ENCODE measurements at places on chromosomes 5 and 9.

- DNase-seq, result no peak
Observed at GRCh38 chr5:116242343-116242742, 157.5 kb downstream of the COMMD10 start.

DNA sequence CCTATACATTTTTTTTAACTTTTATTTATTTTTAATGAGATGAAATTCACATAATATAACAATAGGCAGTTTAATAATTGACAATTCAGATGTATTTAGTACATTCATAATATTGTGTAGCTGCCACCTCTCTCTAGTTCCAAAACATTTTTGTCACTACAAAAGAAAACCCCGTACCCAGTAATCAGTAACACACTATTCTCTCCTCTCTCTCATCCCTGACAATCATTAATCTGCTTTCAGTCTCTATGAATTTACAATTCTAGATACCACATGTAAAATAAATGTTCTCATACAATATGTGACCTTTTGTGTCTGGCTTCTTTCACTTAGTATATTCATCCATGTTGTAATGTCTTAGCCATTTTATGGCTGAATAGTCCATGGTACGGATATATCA is 244.8 kb upstream of the DMRT1 start:
- no peak for DNase-seq

DNA sequence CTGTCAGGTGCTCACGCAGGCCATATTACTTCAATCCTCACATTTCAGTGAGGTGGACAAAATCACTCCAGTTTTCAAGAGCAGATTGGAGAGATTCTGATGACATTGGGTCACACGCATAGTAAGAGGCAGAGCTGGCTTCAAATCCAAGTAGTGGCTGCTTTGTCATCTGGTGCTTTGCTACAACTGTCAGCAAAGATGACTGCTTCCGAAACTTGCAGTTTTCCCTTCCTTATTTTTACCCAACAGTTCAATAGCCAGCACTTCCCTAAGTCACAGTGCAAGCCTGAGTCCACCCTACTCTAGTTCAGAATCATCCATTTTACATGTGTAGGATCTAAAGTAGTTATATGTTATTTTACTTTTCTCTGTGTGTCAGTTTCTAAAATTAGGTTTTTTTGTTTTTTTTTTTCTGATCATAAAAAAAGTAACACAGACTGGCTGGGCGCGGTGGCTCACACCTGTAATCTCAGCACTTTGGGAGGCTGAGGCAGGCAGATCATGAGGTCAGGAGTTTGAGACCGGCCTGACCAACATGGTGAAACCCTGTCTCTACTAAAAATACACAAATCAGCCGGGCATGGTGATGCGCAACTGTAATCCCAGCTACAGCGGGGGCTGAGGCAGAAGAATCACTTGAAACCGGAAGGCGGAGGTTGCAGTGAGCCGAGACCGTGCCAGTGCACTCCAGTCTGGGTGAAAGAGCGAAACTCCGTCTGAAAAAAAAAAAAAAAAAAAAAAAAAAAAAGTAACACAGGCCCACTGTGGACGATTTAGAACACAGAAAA is 49.6 kb downstream of the ANKDD1B start:
- DNase-seq, result no peak

DNA sequence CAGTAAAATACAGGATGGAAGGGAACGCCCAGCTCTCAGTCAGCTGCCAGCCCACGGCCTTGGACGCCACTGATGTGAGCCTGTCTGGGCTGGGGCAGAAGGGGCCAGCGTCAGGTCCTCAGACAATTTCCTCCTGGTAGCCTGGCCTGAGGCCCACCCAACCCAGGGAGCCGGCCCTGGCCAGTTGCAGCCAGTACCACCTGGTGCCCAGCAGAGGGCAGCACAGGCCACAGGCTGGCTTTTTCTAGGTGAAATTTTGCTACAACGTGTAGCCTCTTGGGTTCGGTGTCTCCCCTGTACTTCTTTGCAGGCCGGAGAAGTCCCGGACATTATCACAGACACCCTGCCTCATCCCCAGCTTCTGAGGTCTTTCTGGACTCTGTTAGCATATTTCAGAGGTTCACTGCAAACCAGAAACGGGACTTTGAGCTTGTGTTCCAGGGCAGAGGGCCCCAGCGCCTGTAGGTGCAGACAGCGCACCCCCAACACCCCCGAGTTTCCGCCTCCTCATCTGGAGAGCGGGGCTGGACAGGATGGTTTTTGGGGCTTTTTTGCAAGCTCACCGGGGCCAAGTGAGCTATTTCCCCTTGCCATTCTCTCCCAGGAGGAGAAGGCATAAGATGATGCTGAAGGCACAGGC is 45.9 kb upstream of the KCNMB1 start:
- peak; percentile 45 for DNase-seq

DNA sequence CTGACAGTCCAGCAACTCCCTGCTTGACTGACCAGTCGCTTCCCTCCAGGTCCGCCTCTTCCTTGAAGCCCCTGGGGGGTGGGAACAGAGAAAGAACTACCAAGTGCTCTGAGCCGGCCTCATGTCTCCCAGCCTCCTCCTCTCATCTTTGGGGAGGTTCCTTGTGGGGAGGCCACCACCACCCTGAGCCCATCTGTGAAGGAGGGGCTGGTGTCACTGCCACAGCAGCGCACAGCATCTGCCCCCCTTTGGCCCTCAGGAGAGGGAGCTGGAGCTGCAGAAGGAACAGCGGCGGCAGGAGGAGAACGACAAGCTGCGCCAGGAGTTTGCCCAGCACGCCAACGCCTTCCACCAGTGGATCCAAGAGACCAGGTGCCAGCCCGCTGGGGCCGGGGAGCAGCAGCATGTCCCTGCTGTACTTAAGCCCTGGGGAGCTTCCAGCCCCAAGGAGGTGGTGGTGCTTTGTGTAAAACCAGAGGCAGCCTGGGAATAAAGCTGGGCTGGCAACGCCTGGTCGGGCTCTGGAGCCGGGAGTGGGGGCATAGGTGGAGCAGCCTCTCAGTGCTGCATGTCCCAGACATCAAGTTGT is 29.4 kb downstream of the DYNC2I2 start:
- DNase-seq, result no peak

DNA sequence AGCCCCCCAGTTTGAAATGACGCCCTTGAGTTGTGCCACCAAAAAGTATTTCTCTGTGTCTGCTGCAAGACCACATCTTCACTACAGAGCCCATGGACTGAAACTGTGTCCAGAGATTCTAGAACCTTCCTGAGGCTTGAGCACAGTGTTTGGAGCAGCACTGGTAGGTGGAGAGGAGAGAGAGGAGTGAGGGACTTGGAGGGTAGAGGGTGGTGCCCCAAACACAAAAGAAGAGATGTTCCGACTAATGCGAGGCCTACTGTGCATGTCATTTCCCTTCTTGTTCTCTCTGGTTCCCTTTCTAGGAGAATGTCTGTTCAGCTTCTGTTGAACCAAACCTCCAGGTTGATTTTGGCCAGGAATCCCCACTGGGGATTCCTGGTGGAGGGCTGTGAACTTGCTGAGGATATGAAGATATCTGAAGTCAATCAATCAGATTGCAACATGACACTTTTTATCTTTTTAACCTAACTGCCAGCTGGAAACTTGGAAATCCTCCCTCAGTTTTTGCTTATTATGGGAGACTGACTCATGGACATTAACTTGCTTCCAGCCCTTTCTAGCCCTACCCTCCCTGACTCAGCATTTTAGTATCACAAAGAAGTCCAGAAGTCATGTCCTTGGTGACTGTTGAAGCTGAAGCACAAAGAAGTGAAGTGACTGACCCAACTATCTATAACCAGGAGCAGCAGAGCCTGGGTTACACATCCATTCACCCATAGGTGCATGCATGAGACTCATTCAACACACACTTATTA is 154.5 kb downstream of the NR3C1 start:
- DNase-seq, result no peak

GRCh38 chr5:127599847-127600246 is 49.0 kb upstream of the CTXN3 start:
- DNase-seq, result no peak

- DNase-seq, result no peak
Observed at GRCh38 chr5:150234576-150235499, 45.0 kb downstream of the SLC6A7 start.

DNA sequence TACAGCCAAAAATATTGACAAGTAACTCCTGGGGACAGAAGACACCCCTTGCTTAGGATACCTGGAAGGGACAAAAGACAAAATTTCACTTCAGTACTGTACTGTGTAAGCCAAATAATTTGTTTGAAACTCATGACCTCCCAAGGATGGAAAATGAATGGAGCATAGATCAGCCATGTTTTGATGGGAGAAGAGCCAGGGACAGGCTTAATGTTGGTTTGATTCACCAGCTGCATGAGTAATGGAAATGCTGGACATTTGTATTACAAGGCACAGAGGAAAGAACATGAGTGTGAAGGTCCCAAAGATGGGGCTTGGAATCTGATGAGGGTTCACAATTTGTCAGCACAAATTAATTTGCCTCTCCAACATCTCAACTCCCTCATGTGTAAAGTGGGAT is 122.8 kb downstream of the ENC1 start:
- DNase-seq, result no peak

- DNase-seq, result no peak
Observed at GRCh38 chr9:77582961-77583576, 65.1 kb downstream of the GNA14 start.

DNA sequence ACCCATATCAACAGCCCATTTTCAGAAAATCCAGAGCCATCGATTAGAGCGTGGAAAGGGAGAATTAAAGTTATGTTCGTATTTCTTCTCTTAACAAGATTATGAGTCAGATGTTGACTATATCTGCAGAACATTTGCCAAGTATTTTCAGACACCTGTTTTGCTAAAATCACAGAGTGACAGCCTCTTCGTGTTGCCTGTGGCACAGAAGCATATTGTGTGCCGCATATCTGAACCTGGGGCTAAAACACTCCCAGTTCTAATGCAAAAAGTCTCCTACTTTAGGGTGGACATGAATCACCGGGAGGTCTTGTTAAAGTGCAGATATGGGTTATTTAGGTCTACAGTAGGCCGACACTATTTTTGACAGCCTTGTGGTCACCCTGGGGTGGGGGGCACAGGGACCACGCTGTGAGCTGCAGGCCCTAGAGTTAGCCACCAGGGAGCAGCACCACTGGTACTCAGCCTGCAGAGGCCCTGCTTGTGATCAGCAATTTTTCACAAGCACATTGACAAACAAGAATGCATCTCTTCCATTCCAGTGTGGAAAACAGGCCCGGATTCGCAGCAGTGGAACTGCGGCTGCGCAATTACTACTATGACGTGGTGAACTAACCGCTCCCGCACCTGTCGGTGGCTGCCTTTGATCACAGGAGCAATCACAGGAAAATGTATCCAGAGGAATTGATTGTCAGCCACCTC is 93.5 kb downstream of the SYK start:
- no peak for DNase-seq

DNA sequence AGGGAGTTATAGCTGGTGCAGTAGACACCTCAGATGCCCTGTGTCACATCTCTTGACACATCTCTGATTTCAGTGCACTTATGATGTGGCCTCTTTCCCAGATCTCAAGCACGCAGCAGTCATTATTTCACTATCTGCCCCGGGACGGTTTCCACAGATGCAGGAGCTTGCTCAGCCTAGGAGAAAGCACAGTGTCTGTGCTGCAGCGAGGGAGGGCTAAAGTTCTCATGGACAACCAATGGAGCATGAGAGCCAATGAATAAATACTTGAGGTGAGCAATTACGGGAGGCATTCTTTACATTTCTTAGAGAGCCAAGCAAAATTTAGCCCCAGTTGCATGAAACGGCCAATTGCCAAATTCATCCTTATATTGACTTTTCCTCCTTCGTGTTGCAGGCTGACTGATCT is 7.4 kb upstream of the MOB3B start:
- DNase-seq, result no peak

DNA sequence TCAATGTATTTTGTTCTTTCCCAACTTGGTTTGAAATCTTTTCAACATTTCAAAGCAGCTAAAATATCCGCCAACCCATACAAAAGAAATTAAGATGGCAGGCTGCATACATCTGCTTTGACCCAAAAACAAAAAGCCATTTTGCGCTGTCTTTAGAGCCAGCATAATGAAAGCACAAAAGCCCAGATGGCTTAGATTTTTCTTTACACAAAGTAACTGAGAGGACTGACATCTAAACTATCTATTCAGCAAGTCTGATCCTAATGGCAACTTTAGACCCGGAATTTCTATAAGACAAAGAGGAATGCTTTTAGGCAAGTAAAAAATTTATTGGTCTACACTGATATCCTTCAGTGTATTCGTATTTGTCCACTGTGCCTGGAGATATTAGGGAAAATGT is 86.3 kb downstream of the MYO10 start:
- DNase-seq, result no peak

- DNase-seq, result no peak
Observed at GRCh38 chr9:27377147-27377807, 80.3 kb upstream of the EQTN start.

DNA sequence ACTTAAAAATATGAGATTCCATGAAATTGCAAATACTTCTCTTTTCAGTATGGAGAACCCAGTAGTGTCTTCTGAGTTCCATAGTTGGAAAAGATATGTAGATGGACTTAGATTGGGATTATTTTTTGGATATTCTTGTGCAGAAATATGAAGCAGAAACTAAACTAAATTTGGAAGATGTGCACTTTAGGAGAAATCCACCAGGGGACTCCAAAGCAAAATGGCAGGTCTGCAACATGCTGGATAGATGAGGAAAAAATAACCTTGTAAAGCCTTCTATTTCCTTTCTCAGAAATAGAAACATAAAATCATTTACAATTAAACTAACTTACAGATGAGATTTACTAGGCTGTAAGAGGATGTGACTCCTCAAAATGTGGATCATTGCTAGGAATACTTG is 49.2 kb upstream of the MINAR2 start:
- no peak for DNase-seq

DNA sequence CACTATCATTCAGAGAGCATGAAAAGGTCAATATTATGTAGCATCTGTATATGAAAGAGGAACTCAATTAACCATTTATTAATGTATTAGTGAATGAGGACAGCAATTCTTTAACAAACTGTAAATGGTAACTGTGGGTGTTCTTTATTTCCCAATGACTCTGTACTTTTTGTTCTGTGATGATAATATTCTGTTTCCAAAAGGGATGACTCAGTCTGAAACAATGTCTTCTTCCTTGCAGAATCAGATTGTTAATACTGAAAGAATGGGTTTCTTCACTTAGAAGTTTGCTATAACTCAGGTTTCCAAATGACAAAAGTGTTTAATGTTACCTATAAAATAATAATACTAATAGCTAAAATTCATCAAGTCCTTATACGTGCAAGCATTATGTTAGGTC is 1518.7 kb upstream of the WWC1 start:
- DNase-seq, result no peak

GRCh38 chr9:110081395-110081794 is 126.6 kb downstream of the C9orf152 start:
- DNase-seq, result no peak

DNA sequence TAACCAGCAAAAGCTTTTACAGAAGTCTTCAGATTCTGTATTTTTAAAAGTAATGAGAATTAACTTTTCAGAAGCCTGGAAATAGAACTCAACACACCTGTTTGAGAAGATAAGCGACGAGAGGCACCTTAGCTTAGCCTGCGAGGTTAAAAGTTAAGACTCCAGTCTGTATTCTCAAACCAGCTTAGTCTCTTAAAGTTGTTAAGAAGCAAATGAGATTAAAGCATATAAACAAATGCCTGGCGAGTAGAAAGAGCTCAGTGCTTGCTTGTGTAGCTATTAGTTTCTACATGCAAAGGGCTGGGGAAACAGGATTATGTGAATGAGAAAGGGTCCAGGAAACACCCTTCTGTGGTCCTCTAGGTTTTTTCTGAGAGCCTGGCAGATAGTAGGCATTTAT is 51.7 kb downstream of the MTAP start:
- DNase-seq, result no peak

Data from CD4-positive, alpha-beta T cell treated with Interleukin-17A for 1 hour (primary cell).